Activated CD4-positive, alpha-beta T cell treated with anti-CD3 and anti-CD28 coated beads, Interleukin-2, amount 50 U/mL, for 1 hour (primary cell): ENCODE measurements at places on chromosomes 13 and 19.

DNA sequence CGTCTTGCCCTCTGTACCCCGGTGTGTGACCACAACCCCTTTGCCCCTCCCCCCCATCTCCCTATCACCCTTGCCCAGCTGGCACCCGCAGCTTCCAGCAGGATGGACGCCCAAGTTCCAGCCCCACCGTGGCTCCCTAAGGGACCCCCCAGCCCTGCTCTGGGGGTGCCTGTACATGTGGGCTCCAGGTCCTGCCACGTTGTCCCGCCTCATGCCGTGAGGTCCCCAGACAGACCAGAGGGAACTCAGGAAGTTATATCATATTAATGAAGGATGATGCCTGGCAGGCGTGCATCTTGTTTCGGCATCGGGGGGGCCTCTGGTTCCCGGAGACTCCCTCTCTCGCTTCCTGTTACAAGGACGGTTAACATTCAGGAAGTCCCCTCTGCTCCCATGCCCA lies 1.6 kb upstream of the PTGIR start:
- DNase-seq = no peak

DNA sequence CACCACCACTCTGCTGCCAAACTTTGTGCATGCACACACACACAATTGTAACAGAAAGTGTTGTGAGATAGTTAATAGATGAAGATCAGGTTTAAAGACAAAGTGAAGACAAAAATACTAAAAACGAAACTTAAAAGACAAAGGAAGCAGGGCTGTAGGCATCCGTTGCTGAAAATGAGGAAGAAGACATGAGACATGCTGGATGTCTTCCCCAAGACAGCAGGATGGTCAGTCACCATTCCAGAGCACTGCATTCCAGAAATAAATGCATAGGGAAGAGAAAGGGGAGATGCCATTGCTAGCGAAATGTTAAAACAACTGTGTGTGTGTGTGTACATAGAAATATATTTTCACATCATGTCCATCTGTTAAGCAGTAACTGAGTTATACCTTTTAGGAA lies 520.1 kb downstream of the SUCLA2 start:
- no peak for DNase-seq

- no peak for DNase-seq
Measured at GRCh38 chr13:77911751-77912150, 6.9 kb downstream of the EDNRB start.

- no peak for DNase-seq
Measured at GRCh38 chr13:106374631-106375030, 160.8 kb downstream of the EFNB2 start.

DNA sequence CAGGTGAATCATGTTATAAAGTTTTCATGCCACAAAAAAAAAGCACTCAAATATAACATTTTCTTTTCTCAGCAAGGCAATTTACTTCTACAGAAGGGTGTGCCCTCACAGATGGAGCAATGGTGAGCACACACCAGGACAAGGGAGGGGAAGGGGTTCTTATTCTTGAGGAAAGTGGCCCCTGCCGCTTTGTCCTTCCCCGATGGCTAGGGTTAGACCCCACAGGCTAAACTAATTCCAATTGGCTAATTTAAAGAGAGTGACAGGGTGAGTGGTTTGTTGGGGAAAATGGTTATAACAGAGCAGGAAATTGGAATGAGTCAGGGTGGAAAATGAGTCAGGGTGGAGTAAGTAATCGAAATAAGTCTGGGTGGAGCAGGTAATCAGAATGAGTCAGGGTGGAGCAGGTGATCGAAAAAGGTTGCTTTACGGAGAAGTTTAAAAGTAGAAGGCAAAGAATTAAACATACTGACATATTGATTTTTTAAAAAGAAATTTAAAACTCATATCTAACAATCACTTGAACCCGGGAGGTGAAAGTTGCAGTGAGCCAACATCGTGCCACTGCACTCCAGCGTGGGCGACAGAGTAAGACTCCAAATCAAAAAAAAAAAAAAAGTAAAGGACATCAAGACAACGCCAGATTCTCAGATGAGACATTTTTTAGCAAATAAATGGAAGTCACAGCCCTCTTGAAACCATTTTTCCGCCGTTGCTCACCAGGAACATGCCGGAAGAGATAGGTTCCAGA lies 813 bp downstream of the ZNF562 start:
- no peak for DNase-seq

DNA sequence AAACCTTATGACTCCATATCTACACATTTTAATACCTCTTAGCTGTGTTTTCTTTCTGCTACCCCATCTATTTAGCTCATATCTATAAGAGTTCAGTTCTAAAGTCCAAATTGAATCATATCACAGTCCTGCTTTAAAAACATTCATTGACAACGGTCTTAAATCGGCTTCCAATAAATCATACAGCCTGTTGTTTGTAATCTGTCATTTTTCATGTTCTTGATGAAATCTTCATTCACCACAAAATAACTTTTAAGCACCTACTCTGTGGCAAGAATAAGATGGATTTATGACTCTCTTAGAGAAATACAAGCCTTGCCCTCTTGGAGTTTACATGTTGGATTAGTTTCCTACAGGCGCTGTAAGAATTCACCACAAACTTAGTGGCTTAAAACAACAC lies 450.9 kb upstream of the GPC6 start:
- no peak for DNase-seq

DNA sequence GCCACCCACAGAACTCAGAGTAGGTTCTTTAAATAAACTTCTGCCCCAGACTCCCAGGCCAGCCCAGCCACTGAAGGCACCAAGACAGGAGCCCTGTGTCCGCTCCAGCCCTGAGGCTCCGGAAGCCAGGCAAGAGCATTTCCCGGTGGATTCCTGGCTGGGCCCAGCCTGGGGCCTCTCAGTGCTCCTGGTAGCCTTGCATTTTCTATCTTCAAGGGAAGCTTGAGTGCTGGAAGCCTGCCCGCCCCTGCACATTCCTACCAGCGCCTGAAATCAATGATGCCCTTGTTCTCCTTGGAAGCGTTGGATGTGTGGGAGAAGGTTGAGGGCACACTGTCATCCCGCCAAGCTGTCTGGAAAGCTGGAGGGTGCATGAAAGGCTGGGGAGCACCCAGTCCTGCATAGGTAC lies 70.3 kb downstream of the ALOX5AP start:
- no peak for DNase-seq
